ENCODE measurements at places on chromosomes 1 and 21. TPM values are rescaled to one million over a fixed set of nuclear protein-coding genes. Genes with fewer than 3 reads are reported as not detected.

DNA sequence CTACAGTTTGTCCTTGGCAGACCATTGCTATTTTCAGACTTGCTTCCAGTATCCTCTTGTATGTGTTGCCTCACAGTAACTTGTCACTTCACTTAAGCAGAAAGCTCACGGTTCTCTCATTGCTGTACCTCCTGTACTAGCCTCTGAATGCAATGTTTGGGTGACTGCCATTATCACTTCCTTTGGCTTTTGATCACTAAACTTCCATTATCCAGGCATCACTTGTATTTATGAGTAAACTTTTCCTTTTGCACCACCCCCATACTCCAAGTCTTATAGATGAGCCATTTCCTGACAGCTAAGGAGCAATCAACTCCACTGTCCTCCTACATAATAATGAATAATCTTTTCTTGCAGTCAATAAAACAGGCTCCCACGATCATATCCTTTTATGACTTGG lies 255.3 kb downstream of the PDE4B start:
- no peak for DNase-seq

DNA sequence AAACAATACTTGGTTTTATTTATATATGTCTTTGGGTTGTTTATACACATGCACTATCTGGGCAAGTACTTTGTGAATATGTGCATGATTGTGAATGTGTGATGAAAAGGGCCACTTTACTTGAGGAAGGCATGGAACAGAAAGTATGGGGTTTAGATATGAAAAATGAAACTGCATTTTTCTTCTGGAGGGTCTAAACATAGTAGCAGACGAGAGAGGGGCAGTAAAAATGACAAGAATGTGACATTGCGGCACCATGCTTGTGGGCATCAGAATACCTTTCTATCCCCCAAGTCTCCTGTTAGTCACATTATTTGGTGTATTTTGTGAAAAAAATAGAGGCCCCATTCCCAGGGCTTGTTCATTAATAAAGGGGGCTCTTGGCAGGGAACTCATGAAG lies 15.4 kb upstream of the MPZL1 start:
- DNase-seq, result no peak

DNA sequence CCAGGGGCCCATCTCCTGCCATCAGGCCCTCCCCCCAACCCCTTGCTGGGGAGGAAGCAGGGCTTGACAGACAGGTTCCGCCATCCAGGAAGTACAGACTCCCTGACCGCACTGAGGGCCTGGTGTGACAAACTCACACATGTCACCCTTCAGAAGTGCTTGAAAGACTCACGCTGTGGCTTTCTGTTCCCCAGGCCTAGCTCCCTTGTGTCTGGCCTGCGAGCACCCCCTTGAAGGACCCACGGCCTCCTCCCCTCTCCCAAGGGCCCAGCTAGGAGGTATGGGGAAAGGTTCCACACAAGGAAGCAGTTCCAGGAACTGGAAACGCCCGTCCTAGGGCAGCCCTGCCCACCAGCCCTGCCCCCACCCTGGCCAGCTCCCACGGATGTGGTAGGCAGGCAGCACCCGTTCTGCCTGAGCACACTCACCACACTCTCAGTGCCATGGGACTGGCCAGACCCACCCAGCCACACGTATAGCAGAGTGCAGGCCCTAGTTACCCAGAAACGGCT lies 26.7 kb downstream of the SLC2A1 start:
- DNase-seq, result no peak

- no peak for DNase-seq
Measured at GRCh38 chr1:163614361-163614760, 292.6 kb downstream of the NUF2 start.

Gene ANKRD34A
- 0.30 TPM for total RNA-seq

GRCh38 chr1:221810406-221810805 lies 68.5 kb upstream of the DUSP10 start:
- DNase-seq, result no peak

DNA sequence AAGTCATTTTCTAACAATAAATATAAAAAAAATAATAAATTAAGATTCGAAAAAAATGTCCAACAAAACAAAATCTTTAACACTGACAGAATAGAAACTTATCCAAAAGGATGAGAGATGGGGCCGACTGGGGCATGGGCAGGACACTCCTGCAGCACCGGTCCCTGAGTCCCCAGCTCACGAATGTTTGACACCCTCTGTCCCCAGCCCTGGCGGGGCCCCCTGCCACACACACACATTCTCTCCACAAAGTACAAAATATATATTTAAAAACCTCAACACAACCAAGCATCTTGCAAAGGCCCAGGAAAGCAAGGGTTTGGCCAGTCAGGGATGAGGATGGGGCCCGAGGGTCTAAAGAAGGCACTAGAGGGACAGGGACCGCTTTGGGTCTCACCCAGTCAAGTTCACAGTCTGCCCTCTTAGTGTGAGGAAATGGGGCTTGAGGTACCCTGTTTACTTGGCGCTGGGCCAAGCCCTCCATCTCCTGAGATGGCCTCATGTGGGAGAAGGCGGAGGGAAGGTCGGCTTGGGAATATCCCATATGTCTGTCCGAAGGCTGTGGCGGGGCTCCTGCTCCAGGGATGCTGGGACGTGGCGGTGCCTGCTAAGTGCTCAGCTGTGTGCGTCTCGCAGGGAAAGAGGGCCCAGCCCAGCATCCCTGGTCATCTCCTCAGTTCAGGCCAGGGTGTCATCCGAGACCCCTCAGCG lies 31.3 kb downstream of the EPHA2 start:
- no peak for DNase-seq

DNA sequence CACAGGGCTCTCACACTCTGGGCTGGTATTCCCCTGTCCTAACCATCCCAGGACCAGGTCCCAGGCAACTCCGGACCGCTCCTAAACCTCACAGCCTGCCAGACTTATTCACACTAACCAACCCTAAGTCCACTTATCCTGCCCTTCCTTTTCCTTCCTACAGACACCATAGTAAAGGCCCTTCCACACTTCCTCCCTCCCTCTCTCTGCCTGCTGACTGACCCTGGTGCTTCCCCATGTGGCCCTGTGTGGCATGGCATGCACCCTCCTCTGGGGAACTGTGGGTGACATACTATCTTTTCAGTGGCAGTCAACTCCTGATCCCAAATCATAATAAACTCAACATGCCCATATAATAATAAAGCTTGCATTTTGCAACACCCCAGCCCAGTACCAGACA lies 155.1 kb upstream of the DNAH14 start:
- DNase-seq, result no peak

Gene RPE65
- 0.10 TPM for total RNA-seq

DNA sequence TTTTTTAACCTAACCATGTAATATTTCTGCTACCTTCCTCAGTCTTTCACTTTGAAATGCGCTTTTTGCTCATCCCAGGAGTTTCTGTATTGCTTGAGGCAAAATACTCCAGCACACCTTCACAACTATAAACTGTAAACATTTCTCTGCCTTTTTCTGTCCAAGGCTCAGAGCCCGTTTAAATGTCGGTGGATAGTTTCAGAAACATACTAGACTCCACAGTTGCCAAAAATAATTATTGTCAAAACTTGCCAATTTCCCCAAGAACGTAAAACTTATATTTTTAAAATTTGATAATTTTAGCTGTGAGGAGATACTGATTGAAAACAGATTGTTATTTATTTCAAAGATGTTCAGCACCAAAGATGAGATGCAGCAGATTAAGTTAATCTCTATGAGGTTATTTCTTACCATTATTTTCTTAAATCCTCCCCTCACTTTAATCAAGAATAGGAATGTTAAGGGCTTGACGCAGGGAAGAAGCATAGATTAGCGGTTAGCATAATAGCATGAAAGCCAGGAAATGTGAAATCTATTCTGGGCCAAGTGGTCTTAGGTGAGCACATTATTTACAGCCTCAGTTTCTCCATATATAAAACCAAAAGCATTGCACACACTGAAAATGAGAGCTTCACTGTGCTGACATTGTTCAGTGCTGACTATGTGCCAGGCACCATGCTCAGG lies 91.5 kb upstream of the ESRRG start:
- no peak for DNase-seq

- DNase-seq, result no peak
Measured at GRCh38 chr1:220882061-220882891, 3.0 kb downstream of the HLX start.

- DNase-seq, result peak; percentile 42
Measured at GRCh38 chr1:36115200-36115669, 9.8 kb downstream of the COL8A2 start.

- no peak for DNase-seq
Measured at GRCh38 chr1:119004129-119004527, 16.0 kb upstream of the TBX15 start.

Gene CYP4A11
- not detected for total RNA-seq

- DNase-seq, result no peak
Measured at GRCh38 chr21:41713495-41714281, 53.2 kb downstream of the RIPK4 start.

DNA sequence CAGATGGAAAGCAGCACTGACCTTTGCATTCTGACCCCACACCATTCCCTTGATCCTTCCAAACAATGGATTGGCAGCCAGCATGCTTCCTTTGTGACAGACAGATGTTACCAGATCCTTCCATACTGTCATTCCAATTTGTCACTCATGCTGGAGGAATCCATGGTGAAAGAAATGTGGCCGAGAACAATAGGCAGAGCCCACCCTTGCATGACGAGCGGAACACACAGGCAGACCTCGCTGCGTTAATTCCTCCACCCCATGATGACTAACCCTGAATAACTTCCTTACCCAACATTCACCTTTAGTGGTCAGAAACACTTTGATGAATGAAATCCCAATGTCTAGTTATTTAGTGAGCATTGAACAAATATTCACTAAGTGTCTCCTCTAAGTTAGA lies 45.1 kb downstream of the PDPN start:
- DNase-seq, result no peak

DNA sequence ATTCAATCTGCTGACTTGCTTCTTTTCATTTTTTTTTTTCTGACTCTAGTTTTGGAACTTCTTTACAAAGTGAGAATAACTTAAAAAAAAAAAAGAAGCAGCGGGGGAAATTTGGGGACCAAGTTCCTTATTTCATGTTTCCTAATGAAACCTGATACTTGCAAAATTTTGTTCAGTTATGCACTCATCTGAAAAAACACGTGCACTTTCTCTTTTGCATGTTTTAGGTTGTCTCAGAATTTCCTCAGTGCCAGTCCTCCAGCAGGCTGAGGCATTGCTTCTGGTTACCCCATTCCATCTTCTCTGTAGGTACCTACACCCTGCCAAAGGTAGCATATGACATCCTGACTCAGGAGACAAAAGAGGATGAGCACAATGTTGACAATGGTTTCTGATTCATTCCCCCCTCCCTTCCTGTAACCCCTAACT lies 299.7 kb downstream of the GRIK1 start:
- no peak for DNase-seq

- DNase-seq, result peak; percentile 16
Measured at GRCh38 chr1:30083800-30084464, 639.5 kb downstream of the MATN1 start.

GRCh38 chr1:96464066-96464465 lies 257.5 kb upstream of the PTBP2 start:
- peak; percentile 89 for DNase-seq

- no peak for DNase-seq
Measured at GRCh38 chr1:180616439-180616838, 15.4 kb upstream of the XPR1 start.

Data from skin of body (tissue), 3 donors.